ENCODE measurements at places on chromosomes 12 and 14.

DNA sequence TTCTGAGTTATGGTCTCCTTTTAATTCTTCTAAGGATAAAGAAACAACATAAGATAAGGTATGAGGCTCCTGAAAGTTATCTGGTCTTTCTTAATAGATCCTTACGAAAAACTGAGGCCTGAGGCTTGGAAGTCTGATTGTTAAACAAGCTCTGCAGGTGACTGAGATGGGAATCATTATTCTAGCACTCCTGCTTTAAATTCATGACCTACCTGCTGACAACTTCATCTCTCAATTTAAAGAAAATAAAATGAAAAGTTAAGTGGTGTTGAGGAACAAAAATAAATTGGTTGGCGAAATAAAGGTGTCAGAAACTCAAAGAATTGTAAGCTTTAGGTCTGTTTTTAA is 80.1 kb downstream of the FAR2 start:
- DNase-seq = no peak

DNA sequence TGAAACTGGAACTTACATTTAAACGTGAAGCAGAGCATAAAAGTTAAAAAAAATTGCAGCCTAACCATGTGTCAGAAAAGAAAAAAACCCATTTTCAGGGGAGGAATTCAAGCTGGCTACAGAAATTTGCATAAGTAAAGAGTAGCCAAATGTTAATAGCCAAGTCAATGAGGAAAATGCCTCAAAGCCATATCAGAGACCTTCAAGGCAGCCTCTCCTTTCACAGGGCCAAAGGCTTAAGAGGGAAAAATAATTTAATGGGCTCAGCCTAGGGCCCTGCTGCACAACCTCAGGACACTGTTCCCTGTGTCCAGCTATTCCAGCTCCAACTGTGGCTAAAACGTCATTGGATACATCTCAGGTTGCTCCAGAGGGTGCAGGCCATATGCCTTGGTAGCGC is 749.5 kb downstream of the FLRT2 start:
- DNase-seq = no peak

GRCh38 chr14:42715316-42715715 is 1108.6 kb downstream of the LRFN5 start:
- no peak for DNase-seq

DNA sequence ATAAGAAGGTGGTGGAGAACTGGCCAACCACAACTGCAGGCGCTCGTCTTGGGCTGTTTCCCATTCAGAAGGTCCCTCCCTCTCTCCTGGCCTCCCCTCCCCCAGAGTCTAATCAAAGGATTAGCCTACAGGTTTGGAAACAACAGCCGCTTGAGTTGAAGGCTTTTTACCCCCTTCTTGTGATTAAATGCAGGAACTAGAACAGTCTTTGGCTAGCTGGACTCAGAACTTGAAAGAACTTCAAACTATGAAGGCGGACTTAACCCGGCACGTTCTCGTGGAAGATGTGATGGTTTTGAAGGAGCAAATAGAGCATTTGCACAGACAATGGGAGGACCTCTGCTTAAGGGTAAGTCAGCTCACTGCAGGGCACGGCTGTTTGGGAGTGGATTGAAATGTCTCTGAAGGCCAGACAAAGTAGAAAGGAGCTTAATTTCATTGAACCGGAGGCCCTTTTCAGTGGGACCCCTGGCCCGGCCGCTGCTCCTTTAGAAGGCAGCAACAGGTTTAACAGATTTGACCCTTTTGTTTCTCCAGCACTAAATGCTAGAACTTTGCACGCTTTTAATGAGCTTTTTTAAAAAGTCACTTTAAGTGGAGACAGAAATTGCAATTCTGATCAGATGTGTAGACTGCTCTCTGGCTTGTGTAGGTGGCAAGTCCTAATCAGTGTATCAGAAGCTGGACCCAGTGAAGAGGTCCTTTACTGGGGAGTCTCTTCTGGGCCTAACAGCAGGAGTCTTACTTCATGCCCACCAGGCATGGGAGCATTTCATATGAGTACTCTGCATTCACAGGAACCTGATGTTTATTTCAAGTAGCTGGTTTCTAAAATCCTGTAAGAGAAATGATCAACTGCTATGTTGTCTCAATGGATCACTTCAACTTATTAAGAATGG is 107.7 kb downstream of the ESR2 start:
- no peak for DNase-seq

- no peak for DNase-seq
Observed at GRCh38 chr14:82905762-82906161, 1372.1 kb upstream of the SEL1L start.

GRCh38 chr12:54977857-54978256 is 6.7 kb downstream of the TESPA1 start:
- no peak for DNase-seq

DNA sequence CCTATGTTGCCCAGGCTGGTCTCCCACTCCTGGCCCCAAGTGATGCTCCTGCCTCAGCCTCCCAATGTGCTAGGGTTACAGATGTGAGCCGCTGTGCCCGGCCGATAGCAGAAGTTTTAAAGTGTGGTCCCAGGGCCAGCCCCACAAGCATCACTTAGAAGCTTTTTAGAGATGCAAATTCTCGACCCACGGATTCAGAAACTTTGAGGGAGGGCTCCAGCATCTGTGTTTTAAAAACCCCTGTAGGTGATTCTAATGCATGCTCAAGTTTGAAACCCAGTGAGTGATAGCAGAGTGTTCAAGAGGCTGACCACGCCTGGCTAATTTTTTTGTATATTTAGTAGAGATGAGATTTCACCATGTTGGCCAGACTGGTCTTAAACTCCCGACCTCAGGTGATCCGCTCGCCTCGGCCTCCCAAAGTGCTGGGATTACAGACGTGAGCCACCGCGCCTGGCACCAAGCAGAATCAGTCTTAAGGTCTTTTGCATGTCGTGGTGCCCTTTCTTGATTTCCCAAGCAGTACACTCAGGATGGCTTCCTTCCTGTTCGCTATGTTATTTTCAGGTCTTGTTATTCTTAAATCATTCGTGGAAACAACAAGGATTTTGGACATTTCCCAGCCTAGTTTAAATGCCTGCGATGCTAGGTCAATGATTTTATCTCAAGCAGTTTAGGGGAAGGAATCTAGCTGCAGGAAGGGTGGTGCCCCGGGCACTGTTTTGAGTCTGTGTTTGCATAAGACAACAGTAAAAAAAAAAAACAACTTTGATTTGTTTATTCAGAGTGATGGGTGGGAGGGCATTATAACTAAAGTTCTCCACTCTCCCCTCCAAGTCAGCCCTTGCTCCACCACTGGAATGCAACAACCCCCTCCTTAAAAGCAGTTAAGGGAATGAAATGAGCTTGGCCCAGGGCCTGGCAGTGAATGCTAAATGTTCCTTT is 9.2 kb upstream of the RILPL2 start:
- no peak for DNase-seq

DNA sequence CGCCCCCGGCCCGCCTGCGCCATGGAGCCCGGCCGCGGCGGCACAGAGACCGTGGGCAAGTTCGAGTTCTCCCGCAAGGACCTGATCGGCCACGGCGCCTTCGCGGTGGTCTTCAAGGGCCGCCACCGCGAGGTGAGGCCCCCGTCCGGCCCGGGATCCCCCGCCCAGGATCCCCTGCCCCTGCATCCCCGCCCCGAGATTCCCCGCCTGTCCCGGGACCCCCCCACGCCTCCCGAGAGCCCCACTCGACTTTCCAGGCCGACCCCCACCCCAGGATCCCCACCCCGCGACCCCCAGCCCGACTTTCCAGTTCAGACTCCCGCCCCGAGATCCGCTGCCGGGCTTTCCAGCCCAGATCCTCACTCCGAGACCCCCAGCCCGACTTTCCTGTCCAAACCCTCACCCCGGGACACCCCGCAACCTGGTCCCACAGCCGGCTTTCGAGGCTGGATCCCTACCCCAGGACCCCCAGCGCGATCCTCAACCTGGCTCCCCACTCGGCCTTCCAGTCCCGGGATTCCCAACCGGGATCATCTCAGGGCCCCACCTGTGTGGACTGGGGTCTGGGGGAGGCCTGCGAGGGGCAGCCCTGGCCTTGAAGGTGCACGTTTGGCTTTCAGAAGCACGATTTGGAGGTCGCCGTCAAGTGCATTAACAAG is 688 bp downstream of the ULK1 start:
- no peak for DNase-seq

- DNase-seq = no peak
Observed at GRCh38 chr14:105322791-105323556, 8.4 kb downstream of the PACS2 start.

DNA sequence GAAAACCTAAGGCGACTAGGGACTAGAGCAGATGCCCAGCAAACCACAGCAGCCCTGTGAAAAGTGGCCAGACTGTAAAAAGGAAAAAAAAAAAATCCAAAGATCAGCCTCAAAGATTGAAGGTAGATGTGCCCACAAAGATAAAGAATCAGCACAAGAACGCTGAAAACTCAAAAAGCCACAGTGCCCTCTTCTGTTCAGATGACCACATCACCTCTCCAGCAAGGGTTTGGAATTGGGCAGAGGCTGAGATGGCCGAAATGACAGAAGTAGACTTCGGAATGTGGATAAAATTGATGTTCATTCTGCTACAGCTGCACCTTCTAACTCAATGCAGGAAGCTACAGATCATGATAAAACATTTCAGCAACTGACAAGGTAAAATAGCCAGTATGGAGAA is 154.4 kb downstream of the GPHN start:
- DNase-seq = no peak

DNA sequence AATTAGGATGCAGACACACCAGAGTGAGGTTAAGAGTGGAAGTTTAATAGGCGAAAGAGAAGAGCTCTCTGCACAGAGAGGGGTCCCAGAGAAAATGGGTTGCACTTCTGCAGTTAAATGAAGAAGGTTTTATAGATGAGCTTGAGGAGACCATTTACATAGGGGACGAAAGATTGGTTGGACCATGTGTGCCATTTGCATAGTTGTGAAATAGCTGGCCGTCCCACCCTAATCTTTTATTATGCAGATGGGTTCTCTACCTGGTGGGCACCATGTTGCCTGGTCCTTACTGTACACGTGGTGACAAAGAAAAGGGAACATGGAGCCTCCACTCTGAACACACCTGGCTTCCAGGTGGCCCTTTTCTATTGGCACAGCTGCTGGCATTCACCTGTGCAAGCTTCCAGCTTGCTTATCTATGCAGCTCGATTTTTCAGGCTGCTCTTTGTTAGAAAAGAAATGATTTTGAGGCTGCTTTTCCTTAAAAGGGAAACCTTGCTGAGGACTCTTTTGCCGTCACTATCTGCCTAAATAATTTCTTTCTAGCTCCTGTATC is 67.1 kb upstream of the SRSF5 start:
- no peak for DNase-seq

GRCh38 chr14:69244946-69245345 is 15.0 kb upstream of the GALNT16 start:
- no peak for DNase-seq

DNA sequence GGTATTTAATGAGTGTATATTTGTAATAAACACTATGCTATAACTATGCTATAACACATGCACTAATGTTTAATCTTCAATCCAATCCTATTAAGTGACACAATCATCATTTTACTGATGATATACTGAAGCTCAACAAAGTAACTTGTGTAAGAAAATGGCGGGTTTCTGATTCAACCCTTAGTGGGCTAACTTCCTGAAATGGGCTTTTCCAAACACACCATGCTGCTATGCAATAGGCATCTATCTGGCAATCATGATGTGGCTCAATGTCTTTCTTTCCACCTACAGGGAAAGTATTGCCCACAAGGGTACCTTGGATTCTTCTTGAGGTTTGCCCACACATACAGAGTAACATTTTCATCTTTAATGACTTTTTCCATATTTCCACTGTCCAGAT is 48.3 kb downstream of the DNAI7 start:
- no peak for DNase-seq

DNA sequence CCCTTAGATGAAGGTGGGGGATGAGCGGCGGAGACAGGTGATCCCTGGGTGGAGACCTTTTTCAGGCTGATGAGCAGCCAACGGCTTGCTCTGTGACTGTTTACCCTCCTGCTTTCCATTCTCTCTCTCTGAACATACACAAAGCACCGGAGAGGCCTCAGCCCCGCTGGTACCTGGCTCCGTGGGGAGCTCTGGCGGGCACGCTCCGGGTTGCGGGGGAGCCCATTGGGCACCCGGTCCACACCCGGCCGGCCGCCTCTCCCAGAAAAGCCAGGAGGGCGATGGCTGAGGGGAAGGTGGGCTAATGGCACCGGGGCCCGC is 545 bp downstream of the SMARCC2 start:
- DNase-seq = no peak

- DNase-seq = no peak
Observed at GRCh38 chr14:25887251-25887878, 710.5 kb downstream of the NOVA1 start.

DNA sequence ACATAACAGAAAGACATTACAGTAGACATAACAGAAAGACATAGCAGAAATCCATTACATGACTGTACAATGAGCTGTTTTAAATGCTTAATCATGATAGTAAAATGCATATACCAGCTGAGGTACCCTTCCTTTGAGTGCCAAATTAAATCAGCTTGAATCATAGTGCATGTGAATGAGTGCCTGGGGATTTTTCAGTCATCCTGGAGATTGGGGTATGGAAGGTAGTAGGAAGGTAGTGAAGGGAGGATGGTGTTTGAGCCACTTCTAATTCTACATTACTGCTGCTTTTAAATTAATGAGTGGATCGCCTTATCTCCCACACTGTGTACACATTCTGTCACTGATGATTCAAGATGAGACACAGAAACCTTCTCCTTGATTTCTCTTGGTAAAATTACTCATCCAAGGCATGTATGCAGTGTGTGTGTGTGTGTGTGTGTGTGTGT is 534.2 kb downstream of the LRFN5 start:
- no peak for DNase-seq

- no peak for DNase-seq
Observed at GRCh38 chr14:23243066-23243465, 5.3 kb downstream of the RNF212B start.

GRCh38 chr14:44070046-44070445 is 437.0 kb downstream of the FSCB start:
- no peak for DNase-seq

DNA sequence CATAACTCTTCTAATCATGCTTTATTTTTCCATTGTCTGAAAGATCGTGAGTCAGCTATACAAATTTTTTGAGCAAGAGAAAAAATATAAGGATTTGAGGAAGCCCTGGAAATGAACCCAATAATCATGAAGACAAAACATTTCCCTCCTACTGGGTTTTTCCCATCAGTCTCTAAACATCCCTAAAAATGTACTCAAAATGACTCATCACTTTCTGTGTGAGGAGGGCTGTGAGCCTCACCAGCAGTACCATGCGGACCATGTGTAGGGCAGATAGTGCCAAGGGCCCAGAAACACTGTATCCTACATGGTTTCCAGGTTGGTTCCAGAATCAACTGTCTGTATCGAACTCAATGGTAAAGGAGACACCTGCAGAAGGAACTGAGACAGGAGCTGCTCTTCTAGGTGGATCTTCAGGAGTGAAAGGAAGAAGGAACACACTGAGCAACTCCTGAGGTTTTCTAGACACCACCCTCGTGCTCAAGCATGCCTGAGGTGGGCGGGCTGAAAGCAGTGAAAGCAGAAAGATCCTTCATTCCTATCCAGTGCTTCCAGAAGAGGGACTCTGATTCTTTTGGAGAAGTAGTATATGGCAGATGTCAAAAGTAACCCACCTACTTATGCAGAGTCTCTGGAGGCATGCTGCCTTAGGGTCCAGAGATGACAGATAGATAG is 48.6 kb upstream of the RHOJ start:
- DNase-seq = no peak

GRCh38 chr14:92650581-92651105 is 97.8 kb downstream of the LGMN start:
- no peak for DNase-seq

- DNase-seq = no peak
Observed at GRCh38 chr14:75875958-75876357, 105.8 kb downstream of the TGFB3 start.

GRCh38 chr12:52617403-52617785 is 965 bp downstream of the KRT73 start:
- no peak for DNase-seq

All from activated CD4-positive, alpha-beta T cell treated with anti-CD3 and anti-CD28 coated beads, Interleukin-2, amount 50 U/mL, for 24 hours (primary cell).